ENCODE measurements at places on chromosomes 1 and 21.

DNA sequence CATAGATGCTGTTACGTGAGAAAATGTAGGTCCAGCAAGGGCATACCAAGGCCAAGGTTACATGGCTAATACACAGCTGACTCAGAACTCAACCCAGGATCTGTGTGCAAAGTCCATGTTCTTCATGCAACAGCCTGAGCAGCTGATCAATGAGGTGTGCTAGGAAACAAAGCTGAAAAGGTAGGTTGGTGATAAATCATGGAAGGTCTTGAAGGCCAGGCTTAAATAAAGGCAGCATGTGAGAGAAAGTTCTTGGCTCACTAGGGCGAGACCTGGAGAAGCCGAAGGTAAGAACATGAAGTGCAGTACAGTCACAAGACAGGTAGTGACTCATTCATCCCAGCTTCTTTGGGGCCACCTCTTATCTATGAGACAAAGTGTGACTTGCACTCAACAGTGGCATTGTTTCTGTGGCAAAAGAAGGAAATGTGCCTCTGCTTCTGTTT is 33.4 kb downstream of the TLR5 start:
- no peak for DNase-seq

DNA sequence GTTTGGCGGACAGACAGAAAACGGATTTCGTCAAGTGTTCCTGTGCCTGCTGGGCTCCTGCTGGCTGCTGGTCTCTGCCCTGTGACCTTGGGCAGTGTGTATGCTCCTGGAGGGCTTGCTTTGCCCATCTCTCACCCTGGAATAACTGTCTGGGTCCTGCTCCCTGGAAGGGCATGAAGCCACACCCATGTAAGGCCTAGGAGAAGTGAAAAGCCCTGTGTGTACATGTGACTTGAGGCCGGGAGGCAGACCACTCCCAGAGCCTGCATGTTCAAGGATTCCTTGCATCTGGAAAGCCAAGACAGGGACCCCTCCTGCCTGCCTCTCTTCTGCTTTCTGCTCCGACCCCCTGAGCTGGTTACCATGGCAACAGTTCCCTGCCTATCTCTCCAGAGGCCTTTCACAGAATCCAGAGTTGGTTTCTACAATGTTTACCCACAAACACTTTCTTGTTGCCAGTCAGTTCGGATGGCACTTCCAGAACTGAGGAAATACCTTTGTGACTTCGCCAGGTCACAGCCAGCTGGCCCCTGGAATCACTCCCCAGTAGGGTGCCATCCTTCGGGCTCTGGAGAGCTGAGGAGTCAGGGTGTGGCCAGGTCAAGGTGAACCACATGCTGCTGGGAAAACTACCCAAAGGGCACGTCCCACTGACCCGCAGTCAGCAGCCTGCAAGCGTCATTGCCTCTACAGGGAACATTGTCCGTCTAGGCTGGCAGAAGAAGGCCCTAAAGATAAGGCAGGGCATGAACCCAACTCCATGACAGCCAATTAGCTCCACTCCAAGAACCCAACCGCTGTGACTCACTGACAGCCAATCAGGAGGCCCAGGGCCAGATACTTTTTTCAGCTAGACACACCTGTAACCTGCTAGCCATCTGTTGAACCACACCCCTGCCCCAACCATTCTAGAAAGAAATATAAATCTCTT is 14.7 kb upstream of the GPR37L1 start:
- no peak for DNase-seq

GRCh38 chr1:150807249-150808023 is 624 bp downstream of the CTSK start:
- no peak for DNase-seq

- DNase-seq, result no peak
These were observed 16.3 kb downstream of the PDZK1 start for GRCh38 chr1:145690587-145691558.

DNA sequence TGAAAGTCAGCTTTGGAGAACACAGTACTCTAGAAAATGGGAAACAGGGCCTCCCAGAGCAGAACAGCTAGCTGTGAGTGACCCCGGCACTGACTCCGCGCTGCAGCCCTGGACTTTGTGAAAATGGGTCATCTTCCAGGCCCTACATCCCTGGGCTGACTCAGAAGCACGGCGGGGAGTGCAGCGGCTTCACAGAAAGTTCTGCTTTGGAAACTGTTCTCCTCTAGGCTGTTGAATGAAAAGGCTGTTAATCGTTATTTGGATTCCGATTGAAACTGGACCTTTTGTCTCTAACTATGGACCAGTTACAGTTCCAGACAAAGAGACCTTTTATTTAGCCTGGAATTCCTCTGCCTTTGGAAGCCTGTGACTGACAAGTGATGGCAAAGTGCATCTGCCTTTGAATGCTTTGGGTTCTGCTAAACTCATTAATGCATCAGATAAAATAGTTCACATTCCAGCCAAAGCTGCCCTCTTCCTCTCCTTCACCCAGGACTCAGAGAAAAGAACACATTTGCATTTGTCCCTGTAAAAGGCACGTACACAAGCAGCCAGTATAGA is 144.9 kb upstream of the HOOK1 start:
- DNase-seq, result no peak

DNA sequence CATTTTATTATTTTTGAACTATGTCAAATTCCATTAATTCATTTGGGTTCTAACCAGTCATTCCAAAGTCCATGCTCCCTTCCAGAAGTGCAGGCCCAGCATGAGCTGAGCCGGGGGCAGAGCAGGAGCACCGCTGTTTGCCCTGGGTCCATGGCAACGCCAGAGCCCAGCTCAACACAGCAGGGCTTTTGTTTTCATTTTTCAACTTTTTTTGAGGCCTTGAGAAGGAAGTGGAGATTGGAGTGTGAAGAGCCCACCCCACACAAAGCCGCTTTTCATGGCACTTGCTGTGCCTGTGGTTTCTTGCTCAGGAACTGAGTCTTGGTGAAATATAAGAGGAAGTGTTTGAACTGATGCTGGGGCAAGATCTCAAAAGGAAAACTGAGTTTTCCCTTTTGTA is 13.2 kb upstream of the PRMT2 start:
- DNase-seq, result peak; percentile 84

- no peak for DNase-seq
These were observed 22.7 kb downstream of the KRTAP10-1 start for GRCh38 chr21:44517175-44517899.

- no peak for DNase-seq
These were observed 58.1 kb downstream of the CACNA1E start for GRCh38 chr1:181541458-181541857.

DNA sequence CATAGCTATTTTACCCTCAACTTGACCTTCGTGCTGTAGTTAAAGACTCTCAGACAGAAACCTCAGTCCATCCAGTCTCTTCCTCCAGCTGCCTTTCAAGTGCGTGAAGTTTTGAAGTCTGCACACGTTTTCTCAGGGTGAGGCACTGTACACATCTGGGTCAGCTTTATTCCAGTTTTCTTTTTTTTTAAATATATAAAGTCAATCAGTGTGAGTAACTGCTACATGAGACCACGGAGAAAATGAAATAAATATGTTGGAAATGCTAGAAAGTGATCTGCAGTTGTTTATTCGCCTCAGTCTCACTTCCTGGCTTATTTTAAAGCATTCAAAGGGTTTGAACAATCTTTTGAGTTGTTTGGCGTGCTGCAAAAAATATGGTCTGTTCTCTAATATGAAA is 135.7 kb downstream of the ROR1 start:
- DNase-seq, result no peak

GRCh38 chr1:66300280-66300971 is 233.5 kb upstream of the SGIP1 start:
- DNase-seq, result no peak

GRCh38 chr1:202577381-202577780 is 132.9 kb downstream of the SYT2 start:
- DNase-seq, result no peak

GRCh38 chr21:44658541-44658910 is 794 bp downstream of the KRTAP12-3 start:
- DNase-seq, result no peak

DNA sequence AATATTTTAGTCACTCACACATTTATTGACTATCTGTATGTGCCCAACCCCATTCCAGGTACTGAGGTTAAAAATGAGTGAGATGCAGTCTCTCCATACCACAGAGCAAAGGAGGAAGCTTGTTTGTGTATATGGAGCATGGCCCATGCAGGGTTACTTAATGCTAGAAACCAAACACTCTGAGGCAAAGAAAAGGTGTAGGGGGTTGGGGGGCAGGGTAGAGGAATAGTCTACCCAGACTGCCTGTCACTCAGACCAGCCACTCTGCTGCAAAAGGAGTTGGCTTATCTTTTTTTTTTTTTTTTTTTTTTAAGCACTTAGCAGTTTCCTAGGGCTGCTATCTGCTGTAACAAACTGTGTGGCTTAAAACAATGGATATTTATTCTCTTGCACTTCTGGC is 19.8 kb downstream of the PGM1 start:
- DNase-seq, result no peak

DNA sequence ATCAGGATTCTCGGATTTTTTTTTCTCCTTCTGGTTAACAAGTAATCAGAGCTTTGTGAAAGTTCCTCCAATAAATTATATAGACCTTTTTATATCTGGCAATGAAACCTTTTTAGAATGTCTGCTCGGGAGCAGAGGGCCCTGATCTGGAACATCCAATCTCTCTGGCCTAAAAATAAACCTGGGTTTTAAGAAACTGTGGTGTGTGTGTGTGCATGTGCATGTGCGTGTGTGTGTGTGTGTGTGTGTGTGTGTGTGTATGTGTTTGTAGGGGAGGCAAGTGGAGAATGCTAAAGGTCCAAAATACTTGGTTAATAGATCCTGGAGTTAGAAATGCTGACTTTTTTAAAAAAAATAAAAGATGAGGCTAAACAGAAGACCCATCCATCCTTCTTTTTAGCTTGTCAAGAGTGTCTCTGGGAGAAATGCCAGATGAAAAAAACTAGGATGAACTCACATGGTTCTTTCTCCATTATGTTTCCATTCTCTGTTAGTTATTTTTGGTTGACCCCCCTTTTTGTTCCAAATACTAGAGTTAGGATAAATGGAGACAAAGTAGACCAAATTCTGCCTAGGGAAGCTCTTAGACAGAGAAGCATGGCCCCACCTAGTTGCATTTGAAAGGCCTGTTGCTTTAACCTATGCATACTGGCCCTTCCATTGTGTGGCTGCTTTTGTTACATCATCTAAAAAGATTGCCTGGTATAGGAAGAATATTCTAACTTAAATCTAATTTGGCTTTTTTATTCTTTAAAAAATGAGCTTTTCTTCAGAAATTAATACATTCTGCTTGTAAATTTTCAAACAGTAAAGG is 175.9 kb downstream of the PAPPA2 start:
- DNase-seq, result no peak

DNA sequence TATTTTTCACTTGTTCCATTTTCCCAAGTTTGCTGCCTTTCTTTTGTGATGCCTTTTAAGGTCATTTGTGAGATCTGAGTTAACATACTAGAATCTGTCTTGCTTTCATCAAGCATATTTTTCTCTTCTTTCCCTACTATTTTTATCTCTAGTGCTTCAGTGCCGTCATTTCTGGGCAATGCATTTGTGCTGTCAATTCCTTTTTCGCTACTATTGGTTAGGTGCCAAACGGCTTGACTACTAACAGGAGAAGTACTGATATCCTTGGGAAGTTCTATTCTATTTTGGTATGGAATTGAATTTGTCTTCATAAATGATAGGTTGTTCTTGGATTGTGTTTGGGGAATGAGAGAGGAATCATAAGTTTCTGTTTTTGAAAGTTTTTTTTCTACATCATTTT is 42.2 kb downstream of the LRRC53 start:
- no peak for DNase-seq
